ENCODE measurements at places on chromosomes 11 and 22.

DNA sequence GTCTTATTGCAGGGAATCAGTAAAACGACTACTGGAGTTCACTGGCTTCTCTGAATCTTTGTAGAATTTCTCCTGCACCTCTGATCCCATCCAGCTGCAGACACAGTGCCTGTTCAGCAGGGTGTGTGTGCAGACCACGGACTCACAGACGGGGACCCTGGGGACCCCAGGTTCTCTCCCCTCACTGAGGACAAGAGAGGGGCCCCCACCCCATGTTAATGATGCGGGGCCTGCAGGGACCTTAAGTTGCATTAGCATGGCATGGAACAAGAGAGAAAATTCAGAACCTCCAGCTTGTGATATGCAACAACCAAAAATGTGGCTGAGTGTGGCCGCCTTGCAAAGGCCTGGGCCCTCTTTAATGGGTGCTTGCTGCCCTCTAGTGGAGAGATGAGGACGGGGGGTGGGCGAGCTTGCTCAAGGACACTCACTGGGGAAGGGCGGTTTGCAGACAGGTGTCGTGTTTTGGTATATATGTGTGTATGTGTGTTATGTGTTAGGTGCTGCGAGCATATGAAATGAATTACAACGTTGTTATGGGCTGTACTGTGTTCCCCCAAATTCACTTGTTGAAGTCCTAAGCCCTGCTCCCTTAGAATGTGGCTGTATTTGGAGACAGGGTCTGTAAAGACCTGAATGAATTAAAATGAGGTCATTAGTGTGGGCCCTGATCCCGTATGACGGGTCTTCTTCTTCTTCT lies 84.4 kb upstream of the SEPTIN5 start:
- DNase-seq = peak; percentile 59

- no peak for DNase-seq
Measured at GRCh38 chr11:12410006-12410728, 32.8 kb downstream of the PARVA start.

DNA sequence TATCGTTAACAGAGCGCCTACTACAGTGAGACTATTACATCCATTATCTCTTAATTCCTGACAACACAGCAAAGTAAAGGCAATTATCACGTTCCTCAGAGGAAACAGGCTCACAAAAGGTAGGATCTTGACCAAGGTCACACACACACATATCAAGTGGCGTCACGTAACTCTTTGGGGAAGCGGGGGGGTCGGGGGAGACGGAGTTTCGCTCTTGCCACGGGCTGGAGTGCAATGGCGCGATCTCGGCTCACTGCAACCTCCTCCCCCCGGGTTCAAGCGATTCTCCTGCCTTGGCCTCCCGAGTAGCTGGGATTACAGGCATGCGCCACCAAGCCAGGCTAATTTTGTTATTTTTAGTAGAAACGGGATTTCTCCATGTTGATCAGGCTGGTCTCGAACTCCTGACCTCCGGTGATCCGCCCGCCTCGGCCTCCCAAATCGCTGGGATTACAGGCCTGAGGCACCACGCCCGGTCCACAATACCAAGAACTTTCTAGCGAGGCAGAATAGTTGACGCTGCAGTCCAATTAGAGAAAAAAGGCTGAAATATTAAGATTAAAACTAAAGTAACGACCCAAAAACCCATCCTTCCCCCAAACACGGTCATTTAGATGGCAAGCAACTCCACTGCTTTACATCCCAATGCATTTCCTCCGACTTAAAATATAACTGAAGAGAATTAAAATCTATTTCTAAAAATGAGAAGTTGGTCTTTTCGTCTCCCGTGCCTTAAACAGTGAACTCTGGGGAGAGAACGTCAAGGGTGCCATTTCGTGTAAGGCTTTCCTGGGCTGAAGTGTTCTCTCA lies 1.2 kb downstream of the DDX17 start:
- DNase-seq = peak; percentile 47

DNA sequence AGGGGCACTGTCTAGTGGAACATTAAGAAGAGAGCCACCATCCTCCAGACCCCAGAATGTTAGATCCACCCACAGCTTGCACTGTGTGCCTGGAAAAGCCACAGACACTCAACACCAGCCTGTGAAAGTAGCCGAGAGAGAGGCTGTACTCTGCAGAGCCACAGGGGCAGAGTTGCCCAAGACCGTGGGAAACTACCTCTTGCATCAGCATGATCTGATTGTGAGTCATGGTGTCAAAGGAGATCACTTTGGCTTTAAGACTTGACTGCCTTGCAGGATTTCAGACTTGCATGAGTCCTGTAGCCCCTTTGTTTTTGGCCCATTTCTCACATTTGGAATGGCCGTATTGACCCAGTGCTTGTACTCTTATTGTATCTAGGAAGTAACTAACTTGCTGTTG lies 115.9 kb upstream of the CCDC179 start:
- DNase-seq = peak; percentile 89

DNA sequence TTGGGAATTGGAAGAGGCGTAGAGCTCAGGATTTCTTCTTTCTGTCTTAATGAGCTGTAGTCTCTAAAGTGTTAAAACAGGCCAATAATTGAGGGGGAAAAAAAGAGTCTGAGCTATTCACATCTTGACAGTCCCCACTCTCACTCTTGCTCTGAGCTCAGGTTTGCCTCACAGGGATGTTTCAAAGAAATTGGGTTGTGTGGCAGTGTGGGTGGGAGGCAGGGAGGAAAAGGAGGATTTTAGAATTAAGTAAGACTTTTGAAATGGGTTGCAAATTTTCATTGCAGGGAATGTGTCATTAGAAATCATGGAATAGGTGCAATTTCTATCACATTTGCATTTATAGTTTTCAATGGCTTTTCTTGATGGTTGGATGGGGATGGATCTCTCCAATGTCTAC lies 338.8 kb upstream of the KIRREL3 start:
- DNase-seq = no peak

DNA sequence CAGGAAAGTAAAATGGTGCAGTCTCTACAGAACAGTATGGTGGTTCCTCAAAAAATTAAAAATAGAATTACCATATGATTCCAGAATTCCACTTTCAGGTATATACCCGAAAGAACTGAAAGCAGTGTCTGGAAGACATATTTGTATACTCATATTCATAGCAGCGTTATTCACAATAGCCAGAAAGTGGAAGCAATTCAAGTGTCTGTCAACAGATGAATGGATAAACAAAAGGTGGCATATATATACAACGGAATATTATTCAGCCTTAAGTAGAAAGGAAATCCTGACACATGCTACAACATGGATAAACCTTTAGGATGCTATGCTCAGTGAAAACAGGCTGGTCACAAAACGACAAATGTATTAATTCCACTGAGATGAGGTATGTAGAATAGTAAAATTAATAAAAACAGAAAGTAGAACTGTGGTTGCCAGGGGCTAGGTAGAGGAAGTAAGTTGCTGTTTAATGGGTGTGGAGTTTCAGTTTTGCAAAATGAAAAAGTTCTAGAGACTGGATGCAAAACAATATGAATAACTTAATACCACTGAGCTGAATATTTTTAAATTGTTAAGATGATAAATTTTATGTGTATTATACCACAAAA lies 14.5 kb downstream of the SAA1 start:
- DNase-seq = peak; percentile 35

DNA sequence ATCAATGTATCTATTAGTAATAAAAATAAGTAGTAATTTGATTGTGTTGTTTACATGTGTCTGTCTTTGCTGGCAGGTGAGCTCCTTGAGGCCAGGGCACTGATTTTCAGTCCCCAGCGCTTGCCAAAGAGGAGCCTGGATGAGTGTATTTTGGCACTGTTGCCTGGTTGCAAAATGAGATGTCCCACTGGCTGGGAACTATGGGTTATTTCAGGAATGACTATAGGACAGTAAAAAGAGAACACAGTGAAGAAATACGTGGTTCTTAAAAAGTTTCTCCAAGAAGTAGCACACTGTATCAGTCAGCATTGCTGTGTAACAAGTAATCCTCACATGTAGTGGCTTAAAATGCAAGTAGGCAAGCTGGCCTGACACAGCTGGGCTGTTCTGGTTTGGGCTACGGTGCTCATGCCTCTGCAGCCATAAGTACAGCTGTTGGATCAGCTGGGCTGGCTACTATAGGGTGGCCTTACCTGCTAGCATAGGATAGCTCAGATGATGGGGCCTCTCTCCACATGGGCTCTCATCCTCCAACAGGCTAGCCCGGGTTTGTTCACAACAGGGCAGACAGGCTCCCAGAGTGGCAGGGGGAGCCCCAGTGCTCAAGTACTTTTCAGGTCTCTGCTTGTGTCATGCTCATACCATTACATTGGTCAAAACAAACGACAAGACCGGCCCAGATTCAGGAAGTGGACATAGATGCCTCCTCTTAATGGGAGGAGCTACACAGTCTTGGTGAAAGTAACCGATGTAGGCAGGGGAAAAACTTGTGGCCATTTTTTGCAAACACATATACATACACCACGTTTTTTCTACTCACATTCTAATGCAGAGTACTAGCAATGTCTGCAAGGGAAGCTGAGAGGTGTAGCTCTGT lies 399.1 kb downstream of the LARGE1 start:
- DNase-seq = no peak

DNA sequence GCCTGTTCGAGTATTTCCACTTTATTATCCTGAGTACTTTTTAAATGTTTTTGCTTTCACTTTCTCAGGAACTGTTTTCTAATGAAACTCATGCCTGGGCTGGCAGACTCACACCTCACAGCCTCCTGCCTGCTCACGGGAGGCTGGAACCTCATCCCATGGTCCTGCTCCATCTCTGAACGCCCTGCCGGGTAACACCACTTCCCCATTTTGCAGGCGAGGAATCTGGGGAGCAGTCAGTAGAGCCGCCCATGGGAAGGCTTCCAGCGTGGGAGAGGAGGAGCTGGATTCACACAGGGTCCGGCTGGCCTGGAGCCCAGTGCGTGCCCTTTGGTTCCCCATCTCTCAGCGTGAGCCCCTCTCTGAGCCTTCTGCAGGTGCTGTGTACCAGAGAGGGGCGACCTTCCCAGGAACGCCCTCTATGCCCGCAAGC lies 53.6 kb downstream of the SCUBE1 start:
- no peak for DNase-seq

DNA sequence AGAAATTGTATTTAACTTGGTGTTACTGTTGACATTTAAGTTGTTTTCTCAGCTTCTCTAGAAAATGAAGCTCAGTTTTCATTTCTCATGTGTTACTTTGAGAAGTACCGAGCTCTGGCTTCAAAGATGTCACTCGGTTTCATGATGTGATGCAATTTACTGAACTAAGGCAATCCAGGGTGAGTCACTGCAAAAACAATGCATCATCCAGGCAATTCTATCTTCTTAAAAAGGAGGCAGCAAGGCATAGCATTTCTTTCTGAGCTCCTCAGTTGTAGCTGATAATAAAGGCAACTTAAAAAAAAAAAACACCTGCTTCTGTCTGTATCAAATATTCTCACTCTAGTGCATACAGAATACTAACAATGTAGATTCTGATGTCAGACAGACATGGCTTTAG lies 91.1 kb upstream of the KCNA4 start:
- DNase-seq = peak; percentile 18

- DNase-seq = no peak
Measured at GRCh38 chr11:45392591-45393091, 106.5 kb upstream of the SYT13 start.

DNA sequence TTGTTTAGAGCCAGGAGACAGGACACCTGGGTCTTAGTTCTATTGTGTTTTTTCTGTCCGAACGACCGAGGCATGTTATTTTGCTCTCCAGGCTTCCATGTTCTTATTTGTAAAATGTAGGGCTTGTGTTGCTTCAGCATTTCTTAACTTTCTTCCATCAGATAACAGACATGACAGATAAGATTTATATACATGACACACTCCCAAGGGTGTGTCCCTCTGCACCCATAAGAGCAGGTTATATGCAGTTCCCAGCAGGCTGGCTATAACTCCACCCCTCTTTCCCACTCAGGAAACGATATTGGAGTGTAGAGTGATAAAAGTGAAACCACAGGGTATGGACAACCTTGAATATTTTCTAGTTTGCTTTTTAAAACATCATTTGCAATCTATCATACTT lies 65.8 kb downstream of the APIP start:
- no peak for DNase-seq

DNA sequence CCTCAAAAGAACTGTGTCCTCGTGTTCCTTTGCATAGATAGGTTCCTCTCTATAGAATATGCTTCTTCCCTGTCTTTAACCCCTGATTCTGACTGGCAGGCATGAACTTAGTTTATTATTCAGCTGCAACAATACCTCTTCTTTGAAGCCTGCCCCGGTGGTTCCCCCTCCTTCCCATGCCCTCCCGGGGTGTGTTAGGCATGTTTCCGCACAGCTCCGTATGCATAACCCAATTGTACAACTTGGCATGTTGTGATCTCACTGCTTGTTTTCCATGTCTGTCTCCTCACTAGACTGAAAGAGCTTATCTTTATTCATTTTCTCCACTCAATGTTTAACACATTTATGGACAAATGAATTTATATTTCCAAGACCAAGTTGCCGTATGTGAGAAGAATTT lies 72.6 kb downstream of the DEPDC5 start:
- no peak for DNase-seq

- peak; percentile 47 for DNase-seq
Measured at GRCh38 chr11:2440646-2441045, 3.7 kb downstream of the TRPM5 start.

DNA sequence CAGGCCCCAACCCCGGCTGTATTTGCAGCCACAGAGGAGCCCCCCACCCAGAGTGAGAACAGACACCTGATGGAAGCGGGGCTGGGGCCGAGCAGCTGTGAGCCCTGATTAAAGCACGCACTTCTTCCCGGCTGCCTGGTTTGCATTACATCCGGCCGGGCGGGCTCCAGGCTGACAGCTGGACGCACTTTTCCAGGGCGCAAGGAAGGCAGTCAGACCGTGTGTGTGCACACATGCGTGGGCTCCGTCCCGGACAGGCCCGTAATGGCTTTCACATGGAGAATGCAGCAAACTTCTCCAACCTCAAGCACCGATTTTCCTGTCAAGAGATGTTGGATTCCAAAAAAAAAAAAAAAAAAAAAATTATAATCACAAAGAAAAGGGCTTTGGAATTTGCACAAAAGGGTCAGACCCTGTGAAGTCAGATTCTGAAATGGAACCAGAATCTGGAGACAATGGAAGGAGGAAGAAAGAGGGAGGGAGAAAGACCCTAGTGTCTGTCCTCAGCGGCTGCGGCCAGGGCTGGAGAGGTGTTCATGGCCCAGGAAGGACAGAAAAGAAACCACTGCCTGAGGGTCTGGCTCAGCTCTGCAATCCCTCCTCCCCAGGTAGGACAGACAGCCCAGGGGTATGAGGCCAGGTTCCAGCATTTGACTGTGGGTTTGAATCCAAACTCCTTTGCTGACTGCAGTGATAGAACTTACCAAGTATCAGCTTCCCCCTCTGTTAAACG lies 365.5 kb downstream of the MN1 start:
- no peak for DNase-seq

DNA sequence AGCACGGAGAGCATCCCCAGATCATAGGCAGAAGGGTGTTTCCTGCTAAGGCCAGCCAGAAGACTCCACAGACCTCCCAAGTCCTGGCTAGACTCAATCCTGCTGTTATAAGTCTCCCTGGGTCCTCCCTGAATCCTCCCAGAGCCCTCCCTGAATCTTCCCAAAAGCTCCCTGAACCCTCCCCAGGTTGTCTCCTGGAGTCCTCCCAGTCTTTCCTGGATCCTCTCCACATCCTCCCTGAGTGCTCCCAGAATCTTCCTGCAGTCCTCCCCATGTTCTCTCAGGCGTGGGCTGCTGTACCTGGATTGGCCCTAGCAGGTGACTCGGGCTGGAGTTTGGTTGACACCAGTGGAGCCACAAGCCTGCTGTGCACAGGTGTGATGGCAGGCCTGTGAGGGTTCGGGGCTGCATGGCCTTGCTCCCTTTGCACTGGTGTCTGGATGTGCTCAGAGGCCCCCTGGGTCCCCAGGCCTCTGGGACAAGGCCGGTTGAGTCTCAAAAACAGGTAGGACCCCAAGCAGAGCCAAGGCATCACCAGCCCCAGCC lies 11.6 kb downstream of the GP1BB start:
- DNase-seq = no peak

All from MV-4-11 (cell line).